ENCODE measurements at places on chromosomes 12 and 14.

DNA sequence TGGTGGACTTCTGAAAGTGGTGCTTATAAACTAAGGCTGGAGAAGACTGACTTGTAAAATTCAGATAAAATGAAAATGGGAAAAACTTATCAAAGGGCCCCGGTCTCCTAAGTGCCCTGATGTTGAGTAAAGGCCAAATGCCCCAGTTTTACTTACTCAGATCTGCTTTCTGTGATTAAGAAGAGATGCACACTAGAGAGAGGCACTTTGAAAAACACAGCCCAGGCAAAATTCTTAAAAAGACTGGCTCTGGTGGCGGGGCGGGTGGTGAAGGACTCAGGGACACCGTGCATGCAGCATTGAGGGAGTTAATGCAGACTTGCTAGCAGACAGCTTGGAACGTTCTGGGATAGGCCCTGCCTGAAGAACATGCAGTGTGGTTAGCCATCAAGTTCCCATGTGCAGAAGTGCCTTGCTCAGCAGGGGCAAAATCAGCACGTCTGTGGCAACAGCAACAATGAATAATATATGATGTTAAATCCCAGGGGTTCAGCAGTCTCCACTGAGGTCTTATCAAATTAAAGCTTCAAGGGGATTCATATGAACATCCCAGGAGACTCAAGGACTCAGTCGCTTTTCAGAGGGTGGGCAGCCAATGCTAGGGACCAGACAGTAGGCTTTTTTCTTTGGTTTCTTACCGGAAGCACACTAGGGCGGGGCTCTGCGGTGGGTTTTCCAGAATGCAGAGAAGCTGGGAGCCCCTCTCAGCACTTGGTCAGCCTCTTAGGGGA, 105.0 kb downstream of the DAD1 start:
- no peak for DNase-seq

DNA sequence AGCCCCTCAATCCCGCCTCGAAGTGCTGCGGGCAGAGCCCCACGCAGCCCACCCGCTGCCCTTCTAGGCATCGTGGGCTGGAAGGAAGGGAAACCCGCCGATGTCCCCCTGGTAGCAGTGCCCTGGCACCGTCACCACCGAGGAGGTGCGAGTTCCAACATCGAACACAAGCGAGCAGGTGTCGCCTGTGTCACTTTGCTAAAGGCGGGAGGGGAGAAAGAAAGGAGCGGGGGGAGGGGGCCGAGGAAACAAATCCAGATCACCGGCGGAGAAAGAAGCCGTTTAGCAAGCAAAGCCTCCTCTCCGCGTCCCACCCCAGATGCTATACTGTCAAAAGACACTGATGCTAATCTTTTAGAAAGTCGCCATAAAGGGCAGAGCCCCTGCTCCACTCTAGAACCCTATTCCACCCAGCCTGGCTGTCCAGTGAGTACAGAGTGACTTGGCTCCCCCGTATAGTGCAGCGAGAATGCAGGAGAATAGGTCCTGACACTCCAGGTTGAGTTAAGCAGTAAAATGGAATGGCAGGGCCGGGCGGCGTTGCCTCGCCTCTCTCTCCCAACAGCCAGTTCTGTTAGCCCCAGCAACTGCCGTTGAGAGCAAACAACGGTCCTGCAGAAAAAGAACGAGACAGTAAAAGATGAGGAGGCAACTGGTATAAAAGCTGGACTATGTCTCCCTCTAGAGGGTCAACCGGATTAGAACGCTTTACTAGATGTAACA, 67.9 kb upstream of the USP15 start:
- peak; percentile 13 for DNase-seq

- DNase-seq: no peak
Observed at GRCh38 chr12:48993787-48994186, 5.4 kb downstream of the DDN start.

DNA sequence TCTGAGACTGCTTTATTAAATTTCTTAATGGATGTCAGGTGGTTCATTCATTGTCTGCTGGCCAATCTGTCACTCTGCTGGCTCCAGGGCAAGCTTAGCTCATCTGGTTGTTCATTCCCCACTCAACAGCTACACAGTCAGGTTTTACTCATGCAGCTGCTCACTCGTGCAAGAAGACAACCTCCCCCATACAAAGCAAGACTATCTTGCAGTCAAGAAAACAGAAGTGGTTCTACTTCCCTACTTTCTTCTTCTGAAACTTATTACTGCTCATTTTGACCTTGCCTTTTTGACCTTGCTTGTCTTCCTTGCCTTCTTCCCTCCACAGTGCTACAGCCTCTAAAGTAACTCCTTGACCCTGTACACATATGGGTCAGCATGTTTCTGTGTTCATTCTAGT, 277.9 kb downstream of the SSPN start:
- no peak for DNase-seq

GRCh38 chr14:93731753-93732152, 56.5 kb downstream of the PRIMA1 start:
- DNase-seq: no peak

DNA sequence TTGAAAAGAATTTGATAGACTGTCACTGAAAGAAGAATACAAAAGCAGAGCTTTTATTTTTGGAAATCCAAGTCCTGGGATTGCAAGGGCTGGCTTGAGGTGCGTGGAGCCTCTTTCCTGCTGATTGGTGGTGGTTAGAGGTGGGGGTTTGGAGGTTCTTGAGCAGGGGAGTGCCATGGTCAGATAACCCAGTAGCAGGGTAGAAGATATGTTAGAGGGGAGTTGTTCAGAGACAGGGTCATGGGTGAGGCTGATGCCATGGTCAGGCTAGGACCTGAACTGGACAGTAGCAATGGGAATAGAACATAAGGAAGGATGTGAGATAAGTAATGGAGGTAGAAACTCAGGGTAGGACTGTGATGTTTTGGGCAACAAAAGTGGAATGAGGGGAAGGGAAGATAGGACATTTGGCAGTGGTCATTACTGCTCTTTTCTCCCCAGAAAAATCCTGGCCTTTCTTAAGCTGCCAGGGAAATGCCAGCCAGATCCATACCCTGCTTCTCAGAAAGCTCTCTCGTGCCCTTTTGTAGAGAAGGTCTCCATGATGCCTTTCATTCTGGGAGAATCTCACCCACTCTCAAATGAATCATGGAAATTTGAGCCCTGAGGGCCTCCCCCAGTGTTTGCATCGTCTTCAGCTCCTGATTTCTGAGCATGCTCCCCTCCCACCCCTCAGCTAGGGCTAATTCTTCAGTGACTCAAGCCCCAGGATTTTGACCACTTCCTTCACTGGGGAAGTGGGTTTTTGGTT, 9.5 kb downstream of the EMP1 start:
- no peak for DNase-seq

GRCh38 chr14:64233531-64234190, 60.5 kb downstream of the ESR2 start:
- no peak for DNase-seq

DNA sequence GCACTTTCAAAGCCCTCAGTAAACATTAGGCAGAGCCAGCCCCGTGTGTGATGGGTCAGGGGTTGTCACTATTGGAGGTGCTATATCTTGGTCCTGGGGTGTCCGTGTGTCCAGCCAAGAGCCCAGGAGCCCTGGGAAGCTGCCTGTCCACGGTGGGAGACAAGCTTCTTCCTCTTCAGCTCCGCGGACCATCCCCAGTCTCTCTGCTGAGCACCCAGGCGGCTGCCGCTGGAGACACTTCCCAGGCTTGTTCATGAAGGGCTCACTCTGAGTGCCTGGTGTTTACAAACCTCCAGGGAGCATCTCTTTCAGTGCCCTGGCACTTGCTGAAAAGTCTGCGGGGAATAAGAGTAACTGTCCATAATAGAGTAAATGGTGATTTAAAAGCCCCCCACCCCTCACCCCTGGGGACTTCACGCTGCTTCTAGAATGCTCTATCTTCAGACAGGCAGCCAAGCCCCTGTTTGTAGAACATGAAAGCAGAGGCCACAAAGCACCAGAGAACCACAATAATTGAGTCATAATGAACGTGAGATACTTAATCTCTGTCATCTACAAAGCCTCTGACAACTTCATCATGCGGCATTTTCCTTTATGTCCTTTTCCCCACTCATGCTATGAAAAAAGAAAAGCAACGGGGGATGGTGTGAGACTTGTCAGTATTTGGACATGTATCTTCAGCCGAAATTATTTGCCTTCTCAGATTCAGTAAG, 178.6 kb downstream of the TMEM132C start:
- no peak for DNase-seq

- no peak for DNase-seq
Observed at GRCh38 chr14:97956581-97957340, 1159.6 kb downstream of the VRK1 start.

GRCh38 chr12:97426492-97427116, 36.0 kb upstream of the RMST start:
- DNase-seq: no peak

DNA sequence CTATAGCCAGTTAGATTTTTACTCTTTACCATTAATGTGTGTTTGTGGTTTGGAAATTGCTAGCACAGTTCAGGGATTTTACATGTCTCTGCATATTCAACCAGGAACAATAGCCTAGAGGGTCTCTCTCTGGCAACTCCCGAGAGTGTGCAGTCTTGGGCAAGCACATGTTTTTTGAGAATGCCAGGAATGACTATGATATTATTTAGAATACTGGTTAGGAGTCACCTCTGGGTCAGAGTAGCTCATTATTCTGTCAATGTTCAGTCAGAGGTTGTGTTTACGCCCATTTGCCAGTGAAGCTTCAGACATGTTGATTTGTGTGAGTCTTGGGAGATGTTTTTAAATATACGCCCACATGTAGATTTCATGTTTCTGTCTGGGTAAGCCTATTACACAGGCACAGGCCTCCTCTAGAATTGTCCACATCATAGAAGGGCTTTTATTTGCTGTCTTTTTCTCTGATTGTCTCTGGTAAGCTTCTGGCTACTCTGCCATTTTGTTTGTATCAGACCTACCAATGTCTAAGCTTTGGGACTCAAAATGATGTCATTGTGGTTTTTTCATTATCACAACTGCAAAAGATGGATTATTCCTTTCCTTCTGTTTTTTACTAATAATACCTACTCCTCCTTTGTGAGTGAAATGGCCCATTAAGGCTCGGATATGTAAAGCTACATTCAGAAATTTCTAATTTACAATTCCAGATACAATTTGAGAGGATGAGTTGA, 203.1 kb upstream of the PPFIA2 start:
- no peak for DNase-seq

GRCh38 chr12:97650242-97650641, 187.6 kb downstream of the RMST start:
- DNase-seq: no peak

DNA sequence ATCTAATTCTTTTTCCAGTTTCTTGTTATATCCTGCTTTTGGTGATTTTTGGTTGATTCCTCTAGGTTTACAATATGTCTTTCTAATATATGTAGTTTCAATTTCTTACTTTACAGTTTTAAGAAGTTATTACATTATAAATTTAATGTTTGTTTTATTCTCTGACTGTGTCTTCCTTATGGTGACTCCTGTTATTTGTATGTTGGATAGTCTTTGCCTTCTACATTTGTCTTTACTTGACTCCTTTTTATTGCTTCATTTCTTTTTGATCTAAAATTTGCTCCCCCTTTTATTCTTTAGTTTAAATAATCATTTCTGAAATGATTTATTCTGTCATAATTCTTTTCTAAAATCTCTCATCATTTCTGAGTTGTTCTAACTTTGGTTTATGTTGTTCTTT, 125.8 kb downstream of the CCDC91 start:
- DNase-seq: no peak

GRCh38 chr14:27181333-27181732, 583.5 kb upstream of the NOVA1 start:
- no peak for DNase-seq

- no peak for DNase-seq
Observed at GRCh38 chr12:13004361-13004760, 4.3 kb upstream of the HEBP1 start.

GRCh38 chr12:70605976-70606375, 31.3 kb downstream of the PTPRB start:
- DNase-seq: no peak

DNA sequence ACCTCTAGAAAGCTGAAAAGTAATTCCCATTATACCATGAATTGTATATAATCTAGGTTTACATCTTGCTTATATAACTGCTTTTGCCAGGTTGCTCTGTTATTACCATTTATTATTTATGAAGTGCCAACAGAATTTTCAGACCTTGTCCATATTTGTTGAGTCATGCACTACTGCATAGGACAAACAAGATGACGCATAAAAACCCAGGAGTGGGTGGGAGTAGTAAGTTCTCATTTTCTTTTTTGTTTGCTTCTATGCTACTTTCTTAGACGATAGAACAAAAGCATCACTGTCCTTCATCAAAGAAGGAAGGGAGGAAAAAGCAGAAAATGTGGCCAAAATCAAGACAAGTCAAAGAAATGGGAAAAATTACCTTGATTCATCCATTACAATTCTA, 119.0 kb upstream of the RASSF8 start:
- DNase-seq: no peak

GRCh38 chr12:124248941-124249825, 45.7 kb upstream of the RFLNA start:
- no peak for DNase-seq

DNA sequence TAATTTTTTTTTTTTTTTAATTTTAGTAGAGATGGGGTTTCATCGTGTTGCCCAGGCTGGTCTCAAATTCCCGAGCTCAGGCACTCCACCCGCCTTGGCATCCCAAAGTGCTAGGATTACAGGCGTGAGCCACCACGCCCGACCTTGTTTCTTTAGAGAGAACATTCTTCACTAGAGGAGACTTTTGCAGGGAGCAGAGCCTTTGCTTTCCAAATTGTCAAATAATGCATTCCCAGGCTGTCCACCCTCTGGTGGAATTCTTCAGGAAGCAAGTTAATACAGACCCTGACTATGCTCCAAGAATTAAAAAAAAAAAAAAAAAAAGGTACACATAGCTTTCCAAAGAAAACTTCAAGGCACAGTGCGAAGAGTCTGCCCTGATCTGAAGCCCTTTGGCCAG, 6.8 kb downstream of the ALDH1L2 start:
- DNase-seq: no peak

GRCh38 chr12:53603196-53603595, 23.0 kb downstream of the ATF7 start:
- no peak for DNase-seq

GRCh38 chr12:51364001-51364400, 17.5 kb upstream of the CELA1 start:
- no peak for DNase-seq
